NCI-H1105 (cell line): ENCODE measurements at places on chromosomes 7 and 10.

- DNase-seq: no peak
Measured at GRCh38 chr10:33041783-33042437, 83.9 kb upstream of the ITGB1 start.

DNA sequence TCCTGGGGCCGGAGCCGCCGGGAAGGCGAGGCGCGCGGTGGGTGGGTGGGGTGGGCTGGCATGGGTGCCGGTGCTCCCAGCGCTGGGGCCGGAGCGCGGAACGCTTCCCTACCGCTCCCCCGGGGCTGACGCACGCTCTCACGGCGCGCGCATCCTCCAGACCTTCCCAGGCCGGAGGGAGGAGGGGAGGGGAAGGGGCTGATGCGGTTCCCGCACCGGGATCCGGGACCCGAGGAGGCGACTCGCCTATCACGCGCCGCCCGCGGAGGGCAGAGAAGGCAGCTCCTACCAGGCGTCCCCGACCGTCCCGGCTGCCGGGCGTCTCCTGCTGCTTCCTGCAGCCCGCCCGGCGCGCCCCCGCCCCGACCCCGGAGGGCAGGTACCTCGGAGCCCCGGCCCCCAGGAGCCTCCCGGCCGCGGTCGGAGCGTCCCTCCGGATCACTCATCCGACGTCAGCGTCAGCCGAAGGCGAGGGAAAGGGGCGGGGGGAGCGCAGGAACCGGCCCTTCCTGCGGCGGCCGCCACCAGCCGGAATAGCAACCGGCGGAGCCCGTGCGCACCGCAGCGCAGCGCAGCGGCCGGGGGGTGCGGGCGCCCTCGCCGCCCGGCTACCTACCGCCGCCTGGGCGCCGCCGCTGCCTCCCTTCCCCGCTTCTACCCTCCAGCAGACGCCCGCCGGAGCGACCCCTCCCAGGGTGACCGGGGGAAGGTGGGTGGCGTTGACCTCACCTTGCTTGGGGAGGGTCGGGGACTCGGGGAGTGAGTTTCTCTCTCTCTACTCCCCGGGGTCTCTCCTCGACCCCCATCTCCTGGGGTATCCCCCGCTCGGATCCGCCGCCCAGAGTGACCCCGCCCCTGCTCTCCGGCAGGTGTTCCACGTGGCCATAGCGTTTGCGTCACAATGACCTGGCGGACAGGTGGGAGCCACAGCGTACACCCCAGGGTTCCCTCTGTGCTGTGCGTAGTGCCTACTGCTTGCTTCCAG is at the start of gene ICA1:
Gene ICA1 (minus strand): TSS at position 457 of the 985 bp plus-strand sequence. CDS start 26,241 bp downstream, outside the sequence.
- DNase-seq: peak; percentile 81

DNA sequence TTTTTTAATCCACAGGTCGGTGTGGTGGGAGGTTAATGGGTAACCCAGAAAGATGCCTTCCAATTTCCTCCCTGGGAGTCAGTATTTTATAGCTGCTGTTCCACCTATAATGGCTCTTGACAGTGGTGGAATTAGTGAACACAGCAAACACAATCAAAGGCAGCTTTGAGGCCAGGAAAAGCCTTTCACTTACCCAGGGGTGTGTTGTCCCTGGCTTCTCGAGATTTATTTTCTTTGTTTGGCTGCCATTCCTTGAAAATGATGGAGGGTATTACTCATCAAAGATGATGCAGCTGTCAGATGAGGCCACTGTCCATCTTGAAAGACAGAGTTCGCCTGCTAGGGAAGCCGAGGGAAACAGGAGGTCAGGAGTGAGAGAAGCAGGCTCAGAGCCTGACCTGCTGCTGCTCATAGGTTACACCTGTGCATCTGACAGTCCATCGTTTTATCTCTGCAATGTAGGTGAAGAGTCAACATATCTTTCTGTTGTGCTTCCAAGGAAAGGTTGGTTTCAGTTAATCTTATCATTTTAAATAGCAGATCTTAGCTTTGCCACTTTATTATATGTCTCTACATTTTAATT is 221.6 kb downstream of the XPNPEP1 start:
- DNase-seq: no peak

DNA sequence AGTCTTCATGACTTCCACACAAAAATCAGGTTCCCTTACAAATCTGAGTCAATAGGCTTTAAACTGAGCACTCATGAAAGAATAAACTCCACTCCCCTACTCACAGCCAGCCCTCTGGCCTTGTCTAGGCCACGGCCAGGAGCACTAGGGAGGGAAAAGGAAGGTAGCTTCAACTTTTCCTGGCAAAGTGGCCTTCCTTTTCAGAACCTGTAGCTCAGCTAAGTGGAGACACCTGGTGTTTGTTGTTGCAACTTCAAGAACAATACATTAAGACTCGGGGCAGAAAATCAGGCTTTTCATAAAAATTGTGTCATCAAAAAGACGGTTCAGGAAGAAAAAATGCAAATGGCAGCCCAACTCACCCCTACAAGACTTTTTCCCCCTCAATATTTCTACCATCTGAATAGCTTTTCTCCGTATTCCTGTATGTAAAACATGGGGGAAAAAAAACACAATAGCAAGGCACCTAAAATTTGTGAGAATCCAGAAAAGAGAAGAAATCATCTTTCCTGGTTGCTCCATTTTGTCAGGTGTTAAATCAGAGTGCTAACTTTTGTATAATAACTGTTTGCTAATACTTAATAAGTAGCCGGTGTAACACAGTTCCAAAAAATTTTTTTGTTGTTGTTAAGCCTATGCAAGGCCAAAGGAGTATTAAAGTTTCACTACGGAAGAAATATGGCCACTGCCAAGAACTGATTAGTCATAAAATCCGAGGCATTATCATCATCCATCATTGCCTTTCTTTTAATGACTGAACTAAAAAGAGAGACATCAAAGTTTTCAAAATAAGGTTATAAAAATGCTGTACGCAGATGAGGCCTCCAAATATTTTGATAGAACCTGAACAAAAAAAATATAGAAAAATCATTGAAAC is 66.2 kb upstream of the ARID5B start:
- peak; percentile 5 for DNase-seq

- no peak for DNase-seq
Measured at GRCh38 chr10:110747609-110748464, 103.7 kb downstream of the RBM20 start.
